ENCODE measurements at places on chromosomes 2 and 18.

DNA sequence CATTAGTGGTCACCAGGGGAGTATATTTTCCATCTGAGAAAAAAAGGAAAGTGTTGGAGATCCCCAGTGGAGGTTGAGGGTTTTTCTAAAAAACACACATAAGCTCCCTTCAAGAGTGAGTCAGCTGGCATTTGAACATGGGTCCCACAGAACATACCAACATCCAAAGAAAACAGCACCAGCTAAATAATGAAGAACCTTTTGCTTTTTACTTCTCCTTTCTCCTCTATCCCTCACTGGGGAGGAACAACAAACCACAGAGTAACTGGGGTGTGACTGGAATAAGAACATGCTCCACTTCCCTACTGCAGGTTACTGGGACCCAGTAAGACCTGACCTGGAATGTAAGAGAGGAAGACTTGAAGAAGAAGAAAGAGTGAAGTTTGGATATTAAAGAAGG lies 56.5 kb upstream of the RAPH1 start:
- DNase-seq: peak; percentile 7

DNA sequence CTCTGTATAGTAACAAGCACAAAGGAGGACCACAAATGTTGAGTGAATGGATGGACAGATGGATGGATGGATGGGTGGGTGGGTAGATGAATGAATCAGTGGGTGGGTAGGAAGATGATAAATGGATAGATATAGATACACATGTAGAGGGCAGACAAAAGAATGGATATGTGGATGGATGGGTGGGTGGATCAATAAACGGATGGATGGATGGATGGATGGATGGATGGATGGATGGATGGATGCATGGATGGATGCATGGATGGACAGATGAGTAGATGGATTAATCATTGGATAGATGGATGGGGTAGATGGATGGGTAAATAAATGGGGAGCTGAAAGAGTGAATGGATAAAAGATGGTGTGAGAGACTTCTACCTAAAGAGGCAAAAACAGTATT lies 92.3 kb upstream of the GPR45 start:
- DNase-seq: no peak

DNA sequence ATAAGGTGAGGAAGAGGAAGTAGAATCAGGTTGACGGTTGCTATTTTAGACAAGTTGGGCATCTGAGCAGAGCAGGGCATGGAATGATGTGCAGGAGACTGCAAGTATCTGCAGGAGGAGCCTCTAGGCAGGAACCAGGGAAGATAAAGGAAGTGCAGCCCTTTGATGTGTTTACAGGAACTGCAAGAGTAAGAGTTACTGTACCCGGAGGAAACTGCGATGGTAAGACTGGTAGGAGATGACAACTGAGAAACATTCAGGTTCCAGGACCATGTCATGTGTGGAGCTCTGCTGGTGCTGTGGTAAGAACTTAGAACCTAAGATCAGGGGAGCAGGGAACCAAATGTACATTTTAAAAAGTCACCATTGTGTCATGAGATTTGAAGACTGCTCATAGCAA lies 134.3 kb upstream of the STON1 start:
- DNase-seq: peak; percentile 36

DNA sequence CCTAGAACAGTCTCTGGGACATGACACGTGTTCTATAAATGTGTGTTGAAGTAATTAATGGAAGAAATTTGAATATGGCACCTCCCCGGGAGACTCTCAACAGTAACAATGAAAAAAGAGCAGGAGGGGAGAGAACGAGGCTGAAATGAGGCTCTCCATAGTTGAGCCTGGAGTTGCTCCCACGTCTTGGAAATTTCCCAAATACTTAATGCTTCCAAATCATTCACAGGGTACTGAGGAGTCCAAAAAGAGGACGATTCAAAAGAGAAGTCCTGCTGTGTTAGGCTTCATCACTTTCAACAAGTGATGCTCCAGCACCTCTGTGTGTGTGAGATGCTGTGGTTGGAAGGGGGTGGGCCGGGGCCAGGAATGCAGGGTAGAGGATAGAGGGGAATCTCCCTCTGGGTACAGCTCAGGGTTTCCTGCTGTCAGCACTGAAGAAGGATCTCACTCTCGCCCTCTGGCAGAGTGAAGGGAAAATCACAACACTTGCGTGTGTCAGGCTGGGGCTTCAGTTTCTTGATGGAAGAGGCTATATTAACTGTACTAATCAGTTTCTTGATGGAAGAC lies 18.1 kb upstream of the ZNF407 start:
- DNase-seq: no peak

DNA sequence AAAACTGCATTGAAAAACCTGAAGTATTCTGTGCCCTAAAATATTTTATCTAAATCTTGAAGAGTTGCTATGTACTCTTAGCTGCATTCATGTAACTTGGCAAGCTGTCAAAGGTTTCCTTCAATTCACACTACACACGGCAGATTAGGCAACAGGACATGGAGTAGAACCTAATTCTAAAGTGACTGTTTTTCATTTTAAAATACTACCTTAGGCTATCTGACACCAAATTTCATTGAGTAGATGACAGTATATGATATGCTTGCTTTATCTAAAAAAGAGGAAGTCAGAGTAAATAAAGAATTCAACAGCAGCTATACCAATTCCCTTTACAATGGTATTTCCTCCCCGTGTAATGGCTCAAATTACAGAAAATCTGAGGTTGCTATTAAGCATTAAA lies 45.4 kb downstream of the EXOC6B start:
- peak; percentile 68 for DNase-seq

Data from hematopoietic multipotent progenitor cell treated with erythropoietin and hydrocortisone succinate and interleukin-3 and kit ligand, for 6 days (in vitro differentiated cells).